Activated naive CD8-positive, alpha-beta T cell treated with anti-CD3 and anti-CD28 coated beads, Interleukin-2, amount 10 ng/mL, durations not matched to agents 7 days and 5 days (primary cell): ENCODE measurements at places on chromosomes 13 and 19. TPM values are rescaled to one million over a fixed set of nuclear protein-coding genes. Genes with fewer than 3 reads are reported as not detected.

The TMEM190 gene
- total RNA-seq, result not detected

The CHST8 gene
- total RNA-seq, result not detected

The ZNF816 gene
- total RNA-seq, result 19.7 TPM

The SYMPK gene
- 100 TPM for total RNA-seq

The GTF3A gene
- total RNA-seq, result 173 TPM

The CTXN1 gene
- not detected for total RNA-seq

The UBXN6 gene
- total RNA-seq, result 56.7 TPM

The ZNF556 gene
- total RNA-seq, result not detected

The NLRP9 gene
- not detected for total RNA-seq

The C5AR2 gene
- total RNA-seq, result 0.72 TPM

The FFAR1 gene
- not detected for total RNA-seq

The IGFL2 gene
- not detected for total RNA-seq

The ELSPBP1 gene
- not detected for total RNA-seq

The CGB2 gene
- total RNA-seq, result not detected

The AMER2 gene
- total RNA-seq, result not detected

The SLC7A10 gene
- not detected for total RNA-seq

The NUDT19 gene
- total RNA-seq, result 15.4 TPM

The MCOLN1 gene
- 17.5 TPM for total RNA-seq

The ZNF792 gene
- 24.9 TPM for total RNA-seq

The SOHLH2 gene
- total RNA-seq, result not detected

The SLAIN1 gene
- total RNA-seq, result 31.1 TPM

The MEIOSIN gene
- total RNA-seq, result not detected

The HS6ST3 gene
- not detected for total RNA-seq

The PCDH17 gene
- not detected for total RNA-seq

The HCN2 gene
- total RNA-seq, result 1.2 TPM

The ZGLP1 gene
- 3.9 TPM for total RNA-seq

The C13orf42 gene
- total RNA-seq, result not detected
